Pulmonary artery endothelial cell (primary cell): ENCODE measurements at places on chromosomes 2 and 18. TPM values are rescaled to one million over a fixed set of nuclear protein-coding genes. Genes with fewer than 3 reads are reported as not detected.

Gene SERPINB11
- total RNA-seq: not detected in 2 replicates

DNA sequence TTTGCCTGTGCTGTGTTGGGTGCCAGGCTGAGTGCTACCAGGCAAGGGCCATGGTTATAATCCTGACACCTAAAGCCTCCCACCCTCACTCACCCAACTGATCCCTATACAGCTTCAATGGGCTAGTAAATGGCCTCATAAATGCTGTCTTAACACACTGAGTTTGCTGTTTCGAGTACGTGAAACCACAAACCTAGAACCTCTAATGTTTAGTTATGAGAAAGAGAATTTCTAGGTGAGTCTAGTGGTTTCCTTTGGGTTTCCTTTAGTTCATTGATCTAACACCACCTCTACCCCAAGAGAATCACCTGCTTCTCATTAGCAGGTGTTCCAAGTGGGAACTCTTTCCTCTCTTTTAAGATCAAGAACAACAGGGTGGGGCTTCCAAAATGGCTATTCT, 172.0 kb downstream of the MC4R start:
- no peak for DNase-seq

DNA sequence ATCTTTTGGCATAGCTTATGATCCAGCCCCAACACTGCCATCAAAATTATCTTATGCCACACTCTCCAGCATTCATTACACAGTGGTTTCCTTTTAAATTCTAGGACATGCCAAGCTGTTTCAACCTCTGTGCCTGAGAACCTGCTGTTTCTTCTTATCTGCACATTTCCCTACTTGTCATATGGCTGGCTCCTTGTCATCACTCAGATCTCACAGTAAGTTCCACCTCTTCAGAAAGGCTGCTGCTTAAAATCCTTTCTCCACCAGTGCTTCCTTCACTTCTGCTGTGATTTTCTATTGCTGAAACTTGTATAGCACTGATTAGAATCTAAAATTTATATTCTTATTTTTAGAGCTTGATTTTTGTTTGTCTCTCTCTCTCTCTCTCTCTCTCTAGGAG, 43.4 kb downstream of the MC4R start:
- DNase-seq: no peak

DNA sequence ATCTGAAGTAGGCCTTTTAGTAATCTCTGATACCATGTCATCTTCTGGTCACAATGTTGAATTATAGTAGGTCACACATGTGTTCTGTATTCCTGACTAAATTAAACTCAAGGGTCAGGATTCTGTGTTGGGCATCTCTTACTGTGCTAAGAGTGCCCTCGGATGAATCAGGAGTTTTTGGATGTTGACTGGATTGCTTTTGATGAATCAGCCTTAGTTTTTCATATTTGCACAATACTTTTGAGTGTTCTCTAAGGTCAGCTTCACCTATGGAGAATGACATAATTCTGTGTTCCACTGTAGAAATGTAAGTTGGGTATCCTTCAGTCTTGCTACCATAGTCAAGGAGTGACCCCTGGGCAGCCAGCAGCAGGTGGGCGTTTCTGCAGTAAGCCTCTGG, 190.1 kb downstream of the PTPRM start:
- DNase-seq: no peak

Gene ALKAL2
- total RNA-seq: not detected in 2 replicates

Gene APLF
- total RNA-seq: 4.2 and 4.8 TPM in 2 replicates

DNA sequence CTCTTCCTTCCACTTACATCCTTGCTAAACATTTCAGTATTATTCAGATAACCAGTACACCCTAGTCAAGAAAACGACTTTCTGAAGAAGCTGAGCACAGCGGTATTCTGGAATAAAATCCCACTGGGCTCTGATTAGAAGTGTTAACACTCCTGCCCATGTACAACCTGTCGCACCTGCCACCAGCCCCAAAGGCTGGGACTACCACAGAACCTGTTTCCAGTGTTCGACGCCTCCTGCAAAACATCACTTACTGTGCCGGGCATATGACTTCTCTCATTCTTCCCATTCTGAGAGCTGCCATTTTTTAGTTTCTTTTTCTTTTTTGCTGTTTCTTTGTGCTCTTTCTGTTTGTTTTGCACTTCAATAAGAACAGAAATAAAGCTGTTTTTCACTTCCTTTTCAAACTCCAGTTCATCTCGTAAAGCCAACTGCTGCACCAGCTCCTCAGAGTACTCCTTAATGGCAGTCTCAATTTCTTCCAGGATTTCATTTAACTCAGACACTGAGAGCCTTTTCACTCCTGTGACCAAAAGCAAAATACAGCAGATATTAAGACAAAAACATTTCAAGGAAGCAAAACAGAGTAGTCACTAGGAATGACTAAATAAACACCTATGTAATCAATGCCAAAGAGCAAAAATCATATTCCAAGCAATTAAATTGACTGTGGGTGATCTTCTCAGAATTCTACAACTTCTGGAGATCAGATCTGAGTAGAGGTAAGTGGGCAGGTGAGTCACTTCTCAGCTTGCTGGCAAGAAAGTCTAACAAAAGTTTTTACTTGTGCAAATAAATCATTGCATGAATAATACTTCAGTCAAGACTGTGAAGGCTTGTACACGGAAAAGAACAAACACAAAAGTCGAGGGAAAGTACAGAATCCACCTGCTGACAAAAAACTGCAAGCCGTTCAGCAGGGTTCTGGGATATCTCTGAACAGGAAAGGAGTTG, 19.3 kb downstream of the FEZ2 start:
- DNase-seq: no peak

DNA sequence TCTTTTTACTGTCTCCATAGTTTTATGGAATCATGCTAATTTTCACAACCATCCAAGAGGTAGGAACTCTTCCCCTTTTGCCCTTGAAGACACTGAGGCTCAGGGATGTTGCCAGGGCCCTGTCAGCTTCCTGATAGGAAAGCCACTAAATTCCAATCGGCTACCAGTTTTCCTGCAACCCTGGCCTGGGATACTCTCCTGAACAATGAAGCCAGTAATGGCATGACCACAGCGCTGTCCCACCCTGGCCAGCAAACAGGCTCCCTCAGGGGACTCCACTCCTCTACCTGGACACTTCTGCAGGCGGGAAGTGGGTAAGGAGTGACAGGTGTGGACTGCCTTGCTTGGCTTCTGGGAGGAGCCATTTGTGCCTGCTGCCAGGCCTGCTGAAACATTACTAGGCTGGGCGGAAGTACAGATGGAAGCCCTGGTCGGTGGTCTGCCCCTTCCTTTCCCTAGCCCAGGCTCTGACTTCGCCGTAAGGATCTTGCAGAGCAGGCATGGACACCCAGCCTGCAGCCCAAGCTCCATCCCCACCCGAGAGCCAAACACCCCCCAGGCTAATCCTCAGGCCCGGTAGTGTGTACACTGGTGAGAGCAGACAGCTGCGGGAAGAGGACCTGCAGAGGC, 78.8 kb upstream of the SMAD2 start:
- no peak for DNase-seq

Gene SERPINB4
- not detected in 2 replicates for total RNA-seq

DNA sequence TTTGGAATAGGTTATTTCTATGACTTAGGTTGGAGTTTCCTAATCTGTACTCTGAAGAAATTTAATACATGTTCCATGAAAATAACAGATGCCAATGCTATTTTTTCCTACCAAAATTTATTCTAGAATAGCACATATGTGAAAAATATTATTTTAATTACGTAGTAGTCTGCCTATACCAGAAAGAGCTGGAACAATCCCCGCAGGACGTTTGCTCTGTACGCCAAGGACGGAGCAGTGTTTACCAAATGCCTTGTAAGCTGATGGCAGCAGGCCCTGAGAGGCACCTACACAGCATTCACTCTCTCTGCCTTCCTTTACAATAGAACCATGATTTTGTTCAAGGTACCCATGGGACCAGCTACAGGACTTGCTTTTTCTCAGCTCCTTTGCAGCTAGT, 16.8 kb upstream of the SLC1A4 start:
- DNase-seq: no peak

GRCh38 chr2:219405451-219405850, 12.7 kb upstream of the DES start:
- DNase-seq: no peak

GRCh38 chr2:114661971-114662939, 219.8 kb downstream of the DPP10 start:
- DNase-seq: no peak

DNA sequence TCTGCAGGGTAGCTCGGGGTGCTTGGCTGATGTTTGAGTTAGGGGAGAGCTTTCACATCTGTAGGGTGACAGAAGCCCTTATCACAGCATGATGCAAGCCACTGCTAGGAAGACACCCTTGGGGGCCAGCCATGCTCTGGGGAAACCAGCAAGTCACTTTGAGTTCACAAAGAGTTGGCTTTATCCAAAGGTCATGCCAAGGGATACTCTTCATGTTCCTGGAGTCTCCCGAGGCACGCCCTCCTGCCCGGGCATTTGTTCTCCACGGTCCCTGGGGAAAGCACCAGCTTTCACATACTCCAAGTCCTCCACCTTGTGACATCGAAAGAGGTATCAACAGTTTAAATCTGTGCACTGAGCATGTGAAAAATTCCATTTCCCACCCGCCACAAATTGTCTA, 227.7 kb downstream of the VAPA start:
- no peak for DNase-seq

DNA sequence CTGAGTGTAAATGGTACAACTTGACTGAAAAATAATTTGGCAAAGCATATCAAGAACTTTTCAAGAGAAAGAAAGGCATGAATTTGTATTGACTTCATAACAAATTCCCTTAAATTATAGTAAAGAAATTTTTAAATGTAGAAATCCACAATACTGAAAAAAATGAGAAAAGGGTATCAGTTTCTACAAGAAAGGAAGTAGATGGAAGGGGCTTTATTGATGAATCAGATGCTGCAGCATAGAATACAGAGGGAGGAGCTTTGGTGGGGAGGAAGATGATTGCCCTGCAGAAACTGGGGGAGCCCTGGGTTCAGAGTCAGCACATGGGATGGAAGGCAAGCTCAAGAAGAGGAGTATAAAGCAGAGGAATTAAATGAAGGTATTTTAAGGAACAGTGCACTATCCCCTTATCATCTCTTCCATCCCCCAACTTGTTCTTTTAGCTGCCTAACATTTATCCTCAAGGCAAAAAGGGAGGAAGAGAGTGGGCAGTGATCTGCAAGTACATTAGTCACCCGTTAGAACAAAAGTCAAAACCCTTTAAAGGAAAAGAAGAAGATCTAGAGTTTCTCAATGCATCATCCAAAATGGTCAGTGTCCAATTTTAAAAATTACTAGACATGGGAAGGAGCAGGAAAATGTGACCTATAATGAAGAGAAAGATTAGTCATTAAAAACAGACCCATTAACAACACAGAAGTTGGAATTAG, 77.7 kb downstream of the KCTD18 start:
- no peak for DNase-seq

Gene C2orf78
- total RNA-seq: not detected in 2 replicates

DNA sequence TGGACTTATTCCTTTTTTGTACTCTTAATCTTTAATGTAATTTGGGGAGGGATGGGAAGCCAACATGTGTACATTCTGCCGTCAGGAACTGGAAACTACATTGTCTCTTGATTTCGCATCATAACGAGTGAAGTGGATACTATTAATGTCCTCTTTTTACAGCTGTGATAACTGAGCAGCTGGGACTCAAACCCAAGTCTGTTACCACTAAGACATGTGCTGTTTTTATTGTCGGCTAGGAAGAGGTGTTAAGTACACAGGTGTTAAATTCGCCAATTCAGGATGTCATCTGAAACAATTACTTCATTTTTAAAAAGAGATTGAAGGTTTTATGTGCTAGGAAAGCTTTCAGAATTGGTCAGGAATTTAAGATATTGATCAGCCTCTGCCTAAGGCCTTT, 6.9 kb downstream of the GMCL1 start:
- no peak for DNase-seq

DNA sequence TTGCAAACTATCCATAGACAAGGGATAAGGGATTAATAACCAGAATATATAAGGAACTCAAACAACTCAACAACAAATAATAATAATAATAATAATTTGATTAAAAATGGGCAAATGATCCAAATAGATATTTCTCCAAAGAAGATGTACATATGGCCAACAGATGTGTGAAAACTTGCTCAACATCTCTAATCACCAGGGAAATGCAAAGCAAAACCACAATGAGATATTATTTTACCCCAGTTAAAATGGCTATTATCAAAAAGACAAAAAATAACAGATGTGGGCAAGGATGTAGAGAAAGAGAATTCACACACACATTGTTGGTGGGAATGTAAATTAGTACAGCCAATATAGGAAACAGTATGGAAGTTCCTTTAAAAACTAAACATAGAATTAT, 26.9 kb downstream of the DNAH7 start:
- no peak for DNase-seq

Gene MEP1B
- total RNA-seq: not detected in 2 replicates

GRCh38 chr18:62814132-62814759, 98.9 kb downstream of the PHLPP1 start:
- DNase-seq: no peak

DNA sequence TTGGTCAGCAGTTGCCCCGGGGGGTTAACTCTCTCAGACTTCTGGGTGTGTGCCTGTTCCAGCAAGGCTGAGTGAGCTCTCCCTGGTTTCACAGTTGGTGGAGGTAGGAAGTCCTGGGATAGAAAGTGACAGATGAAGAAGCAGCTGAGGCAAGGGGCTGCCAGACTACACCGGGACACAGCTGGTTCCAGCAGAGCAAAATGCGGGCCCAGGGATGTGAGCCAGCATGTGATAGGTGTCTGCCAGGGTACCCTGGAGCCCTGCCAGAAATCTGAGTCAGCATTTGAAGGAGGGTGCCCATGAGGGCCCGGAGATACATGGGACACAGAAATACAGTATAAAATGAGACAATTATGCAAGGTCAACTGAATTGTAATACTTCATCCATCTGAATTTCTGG, 79.3 kb upstream of the LGALSL start:
- no peak for DNase-seq

DNA sequence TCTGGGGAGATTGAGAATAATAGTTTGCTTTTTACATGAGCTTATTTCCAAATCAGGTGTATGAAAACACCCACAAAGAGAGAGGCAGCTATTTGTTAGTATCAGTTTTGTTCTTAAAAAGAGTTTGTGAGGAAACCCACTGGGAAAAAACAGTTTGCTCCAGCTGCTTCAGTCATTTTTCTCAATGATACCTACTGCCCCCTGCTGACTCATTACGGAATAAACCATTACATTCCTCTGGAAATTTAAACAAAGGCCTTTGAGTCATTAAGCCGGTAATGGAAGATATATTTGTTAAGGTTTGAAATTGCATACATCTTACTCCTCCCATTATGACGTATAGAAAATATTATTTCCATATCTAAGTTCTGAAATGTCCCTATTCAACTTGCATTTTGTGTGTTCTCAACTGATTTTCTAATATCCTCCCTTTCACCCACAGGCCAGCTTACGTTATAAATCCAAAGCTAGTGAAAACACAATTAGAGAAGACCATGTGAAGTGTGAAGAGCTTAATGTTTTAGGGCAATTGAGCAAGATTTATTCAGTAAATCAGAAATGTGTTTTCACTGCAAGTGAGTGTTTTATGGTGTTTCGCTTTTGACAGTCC, 761.6 kb downstream of the DSC3 start:
- DNase-seq: no peak
